ENCODE measurements at places on chromosomes 6 and 20. TPM values are rescaled to one million over a fixed set of nuclear protein-coding genes. Genes with fewer than 3 reads are reported as not detected.

- no peaks in the 10 kb centered on the region for H3K36me3 ChIP-seq
- no peaks in the 10 kb centered on the region for H3K27me3 ChIP-seq
- DNase-seq: peak; percentile 22
- H3K27ac ChIP-seq: no peak overlapping the region
- H3K4me3 ChIP-seq: no peak overlapping the region
These were observed 29.5 kb downstream of the CDYL start for GRCh38 chr6:4805553-4806336.

GRCh38 chr6:114272582-114272981 lies 70.2 kb downstream of the HS3ST5 start:
- no peak for DNase-seq
- H3K27me3 ChIP-seq: no peaks in the 10 kb centered on the region

DNA sequence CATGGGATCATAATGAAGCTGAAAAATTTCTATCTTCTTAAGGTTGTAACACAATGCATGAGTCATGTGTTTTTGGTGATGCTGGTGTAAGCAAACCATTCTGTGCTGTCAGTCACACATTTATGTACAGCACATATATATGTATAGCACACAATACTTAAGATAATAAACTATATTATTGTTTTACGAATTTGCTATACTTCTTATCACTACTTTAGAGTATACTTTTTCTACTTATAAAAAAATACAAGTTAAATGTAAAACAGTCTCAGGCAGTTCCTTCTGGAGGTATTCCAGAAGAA lies 920.1 kb upstream of the FLRT3 start:
- no peaks in the 10 kb centered on the region for H3K36me3 ChIP-seq
- H3K27ac ChIP-seq: no peak overlapping the region
- H3K4me3 ChIP-seq: no peak overlapping the region
- no peak for DNase-seq
- no peaks in the 10 kb centered on the region for H3K27me3 ChIP-seq
- H3K4me1 ChIP-seq: no peaks in the 10 kb centered on the region

DNA sequence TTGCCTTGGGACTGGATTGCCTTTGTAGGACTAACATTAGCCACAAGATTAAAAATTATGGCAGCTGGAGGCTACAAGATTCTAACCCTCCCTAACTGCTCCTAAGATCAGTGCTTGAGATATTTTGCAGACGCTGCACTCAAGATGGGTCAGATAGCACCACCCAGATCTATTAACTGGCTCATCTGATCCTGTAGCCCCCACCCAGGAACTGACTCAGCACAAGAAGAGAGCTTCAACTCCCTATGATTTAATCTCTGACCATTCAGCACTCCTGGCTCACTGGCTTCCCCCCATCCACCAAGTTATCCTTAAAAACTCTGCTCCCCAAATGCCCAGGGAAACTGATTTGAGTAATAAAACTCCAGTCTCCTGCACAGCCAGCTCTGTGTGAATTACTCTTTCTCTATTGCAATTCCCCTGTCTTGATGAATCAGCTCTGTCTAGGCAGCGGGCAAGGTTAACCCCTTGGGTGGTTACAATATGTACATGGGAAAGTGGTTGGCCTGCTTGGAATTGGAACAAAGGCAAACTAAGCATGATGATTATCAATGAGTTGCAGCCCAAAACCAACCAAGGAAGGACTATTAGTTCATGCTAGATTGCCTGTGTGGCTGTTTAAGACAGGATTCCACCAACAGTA lies 111.3 kb downstream of the OR2B2 start:
- no peak overlapping the region for H3K4me3 ChIP-seq
- H3K4me1 ChIP-seq: peaks cover 6% of the 10 kb centered on the region
- H3K27ac ChIP-seq: no peak overlapping the region
- H3K27me3 ChIP-seq: no peaks in the 10 kb centered on the region
- no peaks in the 10 kb centered on the region for H3K36me3 ChIP-seq

DNA sequence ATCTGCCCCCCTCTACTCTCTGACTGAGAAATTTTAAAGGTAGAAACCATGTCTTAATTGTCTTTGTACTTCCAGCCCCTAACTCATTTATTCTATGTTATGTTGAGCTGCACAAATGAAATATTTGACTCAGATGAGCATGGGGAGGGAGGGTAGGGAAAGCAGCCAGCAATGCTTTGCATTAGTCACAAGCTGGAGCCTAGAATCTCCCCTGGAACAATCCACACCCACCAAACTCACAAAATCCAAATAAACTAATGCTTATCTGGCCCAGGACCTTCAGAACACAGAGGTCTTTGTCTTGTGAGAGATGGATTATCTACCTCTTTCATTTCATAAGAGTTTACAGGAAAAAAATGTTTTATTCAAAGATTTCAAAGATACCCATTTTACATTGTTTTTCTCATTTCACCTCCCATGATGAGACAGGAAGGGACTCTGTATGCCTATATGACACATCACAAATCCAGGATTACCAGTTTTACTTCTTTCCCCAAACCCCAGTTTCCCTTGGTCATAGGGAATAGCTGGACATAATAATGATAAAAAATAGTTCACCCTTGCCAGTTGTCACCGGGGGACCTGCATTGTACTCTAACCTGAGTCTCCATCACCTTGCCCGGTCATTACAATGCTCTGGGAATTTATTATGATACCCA lies 466.9 kb downstream of the KIF16B start:
- no peaks in the 10 kb centered on the region for H3K4me1 ChIP-seq
- no peak for DNase-seq
- H3K27me3 ChIP-seq: no peaks in the 10 kb centered on the region

DNA sequence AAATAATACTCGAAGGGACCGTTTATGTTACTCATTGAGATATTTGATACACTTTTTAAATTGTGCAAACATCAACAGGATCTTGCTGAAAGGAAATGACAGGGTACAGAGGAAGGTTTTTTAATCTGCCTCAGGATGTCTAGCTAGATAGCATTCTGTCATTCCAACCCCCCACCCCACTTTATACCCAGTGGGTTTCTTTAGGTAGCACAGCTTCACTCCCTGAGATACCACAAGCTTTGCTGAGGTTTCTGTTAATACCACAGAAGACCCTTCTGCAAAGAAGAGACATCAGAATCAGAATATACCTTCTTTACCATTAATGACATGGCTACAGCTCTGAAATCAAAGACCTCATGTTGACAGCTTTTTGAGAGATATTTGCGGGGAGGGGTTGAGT lies 1.3 kb downstream of the PHACTR2 start:
- peaks cover 8% of the 10 kb centered on the region for H3K4me1 ChIP-seq
- peak; percentile 20 for DNase-seq
- no peak overlapping the region for H3K27ac ChIP-seq
- no peaks in the 10 kb centered on the region for H3K36me3 ChIP-seq

DNA sequence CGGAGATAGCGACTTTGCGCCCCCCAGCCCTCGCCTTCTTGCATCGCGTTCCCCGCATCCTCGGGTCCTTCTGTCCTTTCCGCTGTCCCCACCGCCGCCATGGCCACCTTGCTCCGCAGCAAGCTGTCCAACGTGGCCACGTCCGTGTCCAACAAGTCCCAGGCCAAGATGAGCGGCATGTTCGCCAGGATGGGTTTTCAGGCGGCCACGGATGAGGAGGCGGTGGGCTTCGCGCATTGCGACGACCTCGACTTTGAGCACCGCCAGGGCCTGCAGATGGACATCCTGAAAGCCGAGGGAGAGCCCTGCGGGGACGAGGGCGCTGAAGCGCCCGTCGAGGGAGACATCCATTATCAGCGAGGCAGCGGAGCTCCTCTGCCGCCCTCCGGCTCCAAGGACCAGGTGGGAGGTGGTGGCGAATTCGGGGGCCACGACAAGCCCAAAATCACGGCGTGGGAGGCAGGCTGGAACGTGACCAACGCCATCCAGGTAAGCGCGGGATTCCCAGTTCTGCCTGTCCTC lies 401 bp downstream of the SLC32A1 start:
- peaks cover 33% of the 10 kb centered on the region for H3K4me1 ChIP-seq
- H3K36me3 ChIP-seq: no peaks in the 10 kb centered on the region
- H3K27me3 ChIP-seq: peaks cover 31% of the 10 kb centered on the region
- no peak for DNase-seq
- H3K4me3 ChIP-seq: no peak overlapping the region
- no peak overlapping the region for H3K27ac ChIP-seq

- no peak overlapping the region for H3K27ac ChIP-seq
- no peaks in the 10 kb centered on the region for H3K27me3 ChIP-seq
- no peak overlapping the region for H3K4me3 ChIP-seq
- no peak for DNase-seq
- H3K4me1 ChIP-seq: no peaks in the 10 kb centered on the region
- H3K36me3 ChIP-seq: no peaks in the 10 kb centered on the region
These were observed 61.5 kb upstream of the HDDC2 start for GRCh38 chr6:125363039-125363823.

DNA sequence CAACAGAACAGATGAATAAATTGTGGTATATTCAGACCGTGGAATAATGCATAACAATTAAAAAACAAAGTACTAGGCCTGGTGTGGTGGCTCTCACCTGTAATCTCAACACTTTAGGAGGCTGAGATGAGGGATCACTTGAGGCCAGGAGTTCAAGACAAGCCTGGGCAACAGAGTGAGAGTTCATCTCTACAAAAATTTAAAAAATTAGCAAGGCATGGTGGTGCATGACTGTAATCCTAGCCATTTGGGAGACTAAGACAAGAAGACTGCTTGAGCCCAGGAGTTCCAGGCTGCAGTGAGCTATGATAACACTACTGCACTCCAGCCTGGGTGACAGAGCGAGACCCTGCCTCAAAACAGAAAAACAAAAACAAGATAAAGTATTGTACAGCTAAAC lies 16.1 kb upstream of the ASF1A start:
- no peaks in the 10 kb centered on the region for H3K36me3 ChIP-seq
- H3K27me3 ChIP-seq: no peaks in the 10 kb centered on the region
- DNase-seq: no peak
- H3K4me3 ChIP-seq: no peak overlapping the region

DNA sequence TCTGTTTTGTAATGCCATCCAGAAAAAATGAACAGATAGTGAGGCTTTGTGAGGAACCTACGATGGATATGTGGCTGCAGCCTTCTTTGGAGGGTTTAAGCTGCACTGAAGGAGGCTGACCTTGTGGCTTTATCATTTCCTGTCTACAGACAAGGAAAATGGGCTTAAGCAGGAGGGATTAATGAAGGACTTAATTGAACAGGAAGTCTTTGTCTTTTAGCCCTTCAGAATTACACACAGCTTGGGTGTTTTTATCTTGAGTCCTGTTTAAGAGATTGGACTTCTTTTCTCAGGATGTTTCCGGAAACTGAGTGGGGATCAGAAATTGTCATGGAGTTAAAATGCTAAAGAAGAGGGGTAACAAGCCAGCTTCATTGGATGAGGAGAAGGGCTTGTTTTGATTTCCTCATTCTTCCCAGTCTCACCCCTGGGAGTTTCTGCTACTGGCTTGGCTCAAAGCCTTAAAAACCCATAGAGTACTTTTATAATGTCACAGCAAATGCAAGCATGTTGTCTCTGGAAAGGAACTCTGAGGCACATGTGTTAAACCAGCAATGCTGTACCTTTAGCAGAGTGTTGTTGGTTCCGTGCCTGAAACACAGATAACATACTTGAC lies 193.6 kb downstream of the JARID2 start:
- no peak overlapping the region for H3K4me3 ChIP-seq
- H3K4me1 ChIP-seq: peaks cover 17% of the 10 kb centered on the region
- no peaks in the 10 kb centered on the region for H3K27me3 ChIP-seq
- no peak for DNase-seq

DNA sequence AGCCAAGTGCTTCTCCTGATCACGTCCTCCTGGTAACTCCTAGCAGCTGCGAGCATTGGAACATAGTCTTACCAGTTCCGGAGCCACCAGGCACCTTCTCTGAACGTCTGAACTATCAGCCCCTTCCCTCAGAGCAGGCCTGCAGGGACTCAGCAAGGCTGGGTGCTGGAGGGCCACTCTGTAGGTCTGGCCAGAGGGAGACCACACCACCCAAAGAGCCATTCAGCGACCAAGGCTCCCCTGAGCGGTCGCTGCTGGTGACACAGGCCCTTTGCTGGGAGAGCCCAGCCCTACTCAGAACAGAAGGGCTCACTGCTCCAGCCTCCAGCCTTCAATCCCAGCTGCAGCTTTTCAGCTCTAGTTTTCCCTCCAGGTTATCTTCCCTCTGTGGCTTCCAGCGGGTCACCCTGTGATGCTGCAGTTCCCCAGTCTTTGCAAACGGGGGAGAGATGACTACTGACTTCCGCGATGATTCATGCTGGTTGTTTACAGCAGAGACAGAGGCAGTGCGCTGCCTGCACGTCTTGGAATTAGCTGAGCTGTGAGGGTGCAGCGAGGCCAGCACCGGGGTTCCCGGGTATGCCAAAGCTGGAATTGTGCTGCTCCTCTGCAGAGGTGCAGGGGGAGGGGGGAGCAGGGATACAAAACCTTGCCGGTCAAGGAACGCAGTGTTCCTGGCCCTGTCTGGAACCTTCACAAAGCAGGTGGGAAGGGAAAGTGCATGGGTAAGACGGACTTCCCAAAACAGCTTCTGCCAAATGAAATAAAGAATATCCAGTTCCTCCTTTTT lies 161.4 kb downstream of the LY86 start:
- DNase-seq: no peak
- H3K27ac ChIP-seq: no peak overlapping the region
- no peaks in the 10 kb centered on the region for H3K36me3 ChIP-seq
- no peaks in the 10 kb centered on the region for H3K27me3 ChIP-seq
- no peak overlapping the region for H3K4me3 ChIP-seq

DNA sequence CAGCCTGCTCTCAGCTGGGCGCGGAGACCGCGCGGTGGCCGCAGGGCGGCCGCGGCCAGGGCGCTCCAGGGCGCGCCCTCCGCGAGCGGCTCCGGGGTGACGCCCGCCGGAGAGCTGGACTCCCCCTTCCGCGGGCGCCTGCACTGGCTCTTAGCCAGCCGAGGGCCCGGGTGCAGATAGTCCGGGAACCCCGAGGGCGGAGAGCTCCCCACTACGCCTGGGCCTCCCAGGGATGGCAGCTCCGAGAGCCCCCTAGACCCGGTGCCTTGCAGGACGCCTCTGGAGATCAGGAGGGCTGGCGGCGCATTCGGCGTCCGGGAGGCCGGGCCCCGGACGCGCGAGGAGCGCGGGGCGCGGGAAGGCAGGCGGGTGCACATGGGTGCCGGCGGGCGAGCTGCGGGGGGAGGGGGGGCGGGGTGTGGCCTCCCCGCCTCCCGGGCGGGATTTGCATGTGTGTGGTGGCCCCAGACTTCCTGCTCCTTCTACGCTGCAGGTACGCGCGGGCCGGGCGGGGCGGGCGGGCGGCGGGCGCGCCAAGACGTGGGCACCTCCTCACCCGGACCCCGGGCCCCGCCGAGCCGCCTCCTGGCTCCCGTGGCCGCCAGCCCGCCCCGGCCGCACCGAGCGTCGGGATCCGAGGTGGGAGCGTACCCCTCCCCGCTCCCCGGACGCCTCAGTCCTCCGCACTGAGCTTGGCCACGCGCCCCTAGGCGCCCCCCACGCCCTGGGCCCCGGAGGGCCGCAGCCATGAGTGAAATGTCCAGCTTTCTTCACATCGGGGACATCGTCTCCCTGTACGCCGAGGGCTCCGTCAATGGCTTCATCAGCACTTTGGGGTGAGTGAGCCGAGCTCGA lies at the start of gene ITPR3:
Gene ITPR3 (plus strand): TSS at position 467 of the 855 bp plus-strand sequence. CDS start 281 bp downstream, at position 748.
- peaks cover 35% of the 10 kb centered on the region for H3K4me1 ChIP-seq
- H3K27ac ChIP-seq: peak within 1 kb of the TSS; percentile 97
- DNase-seq: peak; percentile 80
- peak within 1 kb of the TSS; percentile 80 for H3K4me3 ChIP-seq
- no peaks in the 10 kb centered on the region for H3K27me3 ChIP-seq

- H3K27me3 ChIP-seq: no peaks in the 10 kb centered on the region
- H3K27ac ChIP-seq: no peak overlapping the region
- H3K36me3 ChIP-seq: no peaks in the 10 kb centered on the region
- no peak overlapping the region for H3K4me3 ChIP-seq
These were observed 32.5 kb downstream of the PHACTR3 start for GRCh38 chr20:59636766-59637370.

The NOTCH4 gene
- total RNA-seq: 1.5 TPM

The GTF2H4 gene
- 36.0 TPM for total RNA-seq

The HCRTR2 gene
- total RNA-seq: not detected

The FAM83B gene
- not detected for total RNA-seq

The SLPI gene
- total RNA-seq: 0.96 TPM

The CLPSL1 gene
- not detected for total RNA-seq

The VSTM2L gene
- not detected for total RNA-seq

The CALHM5 gene
- not detected for total RNA-seq

Measured in naive thymus-derived CD4-positive, alpha-beta T cell (primary cell).